Caki2 (cell line): ENCODE measurements at places on chromosomes 3 and 15.

GRCh38 chr15:76178296-76179000 lies 118.7 kb downstream of the TMEM266 start:
- no peak for DNase-seq

DNA sequence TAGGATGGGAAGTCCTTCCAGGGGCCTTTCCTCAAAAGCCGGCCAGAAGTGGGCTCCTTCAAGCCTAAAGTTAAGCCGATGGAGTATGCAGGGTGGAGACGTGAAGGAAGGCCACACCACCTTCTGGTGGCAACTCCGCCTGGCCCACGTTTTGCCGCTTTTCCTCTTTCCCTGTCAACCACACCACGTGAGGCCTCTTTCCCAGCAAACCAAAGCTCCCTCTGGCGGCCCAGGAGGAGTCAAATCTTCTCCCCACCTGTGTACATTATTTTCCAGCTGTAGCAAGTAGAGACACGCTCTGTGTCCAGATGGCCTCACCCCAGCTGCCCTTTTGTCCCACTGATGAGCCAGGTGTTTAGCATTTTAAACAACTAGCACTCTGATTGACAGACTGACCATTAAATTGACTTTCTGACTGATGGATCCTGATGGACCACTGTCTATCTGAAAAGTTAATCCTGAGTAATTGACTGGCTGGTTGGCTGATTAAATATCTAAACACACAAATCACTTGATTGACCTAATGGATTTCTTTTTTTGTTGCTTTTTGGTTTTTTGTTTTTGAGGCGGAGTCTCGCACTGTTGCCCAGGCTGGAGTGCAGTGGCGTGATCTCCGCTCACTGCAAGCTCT lies 59.6 kb upstream of the ZBTB38 start:
- no peak for DNase-seq

- no peak for DNase-seq
Measured at GRCh38 chr3:115680803-115681345, 57.6 kb downstream of the GAP43 start.

DNA sequence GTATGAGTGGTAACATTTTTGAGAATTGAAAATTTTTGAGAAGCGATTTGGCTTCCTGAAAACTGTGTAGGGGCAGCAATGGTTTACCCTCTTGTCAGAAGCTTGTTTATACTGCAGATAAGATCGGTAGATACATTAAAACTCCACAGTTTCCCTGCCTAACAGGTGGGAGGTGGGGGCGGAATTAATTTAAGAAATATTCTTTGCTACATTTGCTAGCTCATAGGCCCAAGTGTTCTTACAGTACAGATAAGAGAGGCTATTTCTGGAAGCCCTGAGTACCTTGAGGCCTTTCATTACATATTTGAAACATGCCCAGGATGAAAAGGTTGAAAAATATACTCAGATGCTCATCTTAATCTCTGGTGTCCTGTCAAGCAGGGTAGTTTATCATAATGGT lies 285.5 kb downstream of the UBE2E2 start:
- no peak for DNase-seq

GRCh38 chr3:110456438-110457138 lies 615.0 kb upstream of the NECTIN3 start:
- DNase-seq: no peak
